SK-MEL-5 (cell line): ENCODE measurements at places on chromosomes 4 and X.

DNA sequence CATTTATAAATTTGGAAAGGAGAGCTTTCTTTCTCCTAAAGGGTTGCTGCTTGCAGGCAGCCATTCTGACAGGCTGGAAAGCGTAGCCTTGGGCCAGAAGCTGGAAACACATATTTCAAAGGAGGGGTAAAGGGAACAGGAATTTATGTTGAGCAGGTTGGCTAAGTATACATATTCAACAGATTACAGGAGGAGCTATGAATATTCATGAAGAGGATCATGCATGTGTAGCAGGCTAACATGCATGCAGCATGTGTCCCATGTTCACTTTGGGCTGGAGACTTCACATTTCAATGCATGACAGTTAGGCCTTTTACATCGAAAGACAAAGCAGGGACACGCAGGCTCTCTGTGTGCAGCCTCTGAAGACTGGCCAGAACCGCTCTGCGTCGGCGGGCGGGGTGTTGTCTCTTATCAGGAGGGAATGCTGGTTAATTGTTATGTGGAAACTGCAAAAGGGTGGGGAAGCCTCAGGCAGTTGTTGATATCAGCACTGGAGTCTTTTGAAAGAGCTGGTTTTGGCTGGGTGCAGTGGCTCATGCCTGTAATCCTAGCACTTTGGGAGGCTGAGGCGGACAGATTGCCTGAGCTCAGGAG is 31.5 kb downstream of the CASP3 start:
- DNase-seq, result no peak

GRCh38 chrX:10783451-10783995 is 163.1 kb upstream of the MID1 start:
- no peak for DNase-seq

DNA sequence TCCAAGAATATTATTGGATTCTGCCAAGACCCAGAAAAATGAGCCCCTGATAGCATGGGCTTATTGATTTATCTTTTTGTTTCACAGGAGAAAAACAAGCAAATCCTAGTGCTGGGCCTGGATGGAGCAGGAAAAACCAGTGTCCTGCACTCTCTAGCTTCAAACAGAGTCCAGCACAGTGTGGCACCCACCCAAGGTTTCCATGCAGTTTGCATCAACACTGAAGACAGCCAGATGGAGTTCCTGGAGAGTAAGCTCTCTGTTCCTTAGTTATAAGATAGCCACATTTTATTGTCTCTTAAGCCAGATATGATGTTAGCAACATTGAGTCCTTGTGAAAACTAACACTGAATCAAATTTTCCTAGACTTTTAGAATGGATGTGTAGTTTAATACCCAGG is 5.5 kb downstream of the ARL9 start:
- DNase-seq, result no peak

DNA sequence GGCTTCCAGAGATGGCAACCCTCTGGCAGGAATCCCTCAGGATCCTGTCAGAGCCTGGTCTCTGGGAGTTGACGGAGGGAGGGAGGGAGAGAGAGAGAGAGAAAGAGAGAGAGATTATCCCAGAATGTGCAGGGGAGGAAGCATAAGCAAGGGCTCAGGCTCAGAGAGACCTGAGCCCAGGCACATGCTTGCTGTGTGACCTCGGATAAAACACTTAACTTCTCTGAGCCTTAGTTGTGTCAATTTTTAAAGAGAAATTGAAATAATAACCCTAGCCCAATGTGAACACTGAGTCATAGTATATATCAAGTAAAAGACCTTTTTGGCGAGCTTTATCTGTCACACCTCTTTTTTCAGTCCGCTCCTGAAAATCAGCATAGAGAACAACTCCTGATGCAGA is 473 bp upstream of the USP51 start:
- DNase-seq, result no peak

GRCh38 chr4:105145156-105145902 is 1.3 kb upstream of the TET2 start:
- DNase-seq, result no peak

GRCh38 chr4:40316333-40316781 is 18.8 kb upstream of the CHRNA9 start:
- DNase-seq, result peak; percentile 60

- no peak for DNase-seq
These were observed 75.6 kb downstream of the REPS2 start for GRCh38 chrX:17021851-17022604.

DNA sequence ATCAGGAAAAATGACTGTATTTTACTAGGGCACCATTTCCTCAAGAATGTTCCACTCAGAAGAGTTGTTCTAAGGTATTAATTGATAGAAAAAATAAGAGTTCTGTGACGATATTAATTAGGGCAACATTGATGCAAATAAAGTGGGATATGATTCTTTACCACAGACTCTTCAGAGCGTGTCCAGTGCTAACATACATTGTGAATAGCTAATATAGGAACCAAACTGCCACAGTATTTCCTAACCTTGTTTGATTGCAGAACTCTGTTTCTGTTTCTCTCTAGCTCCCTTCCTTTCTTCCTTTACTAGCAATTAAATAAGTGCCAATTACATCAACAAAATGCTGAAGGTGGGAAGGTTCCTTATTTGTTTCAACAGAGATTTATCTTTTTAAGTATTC is 154.1 kb upstream of the CPEB2 start:
- DNase-seq, result no peak

DNA sequence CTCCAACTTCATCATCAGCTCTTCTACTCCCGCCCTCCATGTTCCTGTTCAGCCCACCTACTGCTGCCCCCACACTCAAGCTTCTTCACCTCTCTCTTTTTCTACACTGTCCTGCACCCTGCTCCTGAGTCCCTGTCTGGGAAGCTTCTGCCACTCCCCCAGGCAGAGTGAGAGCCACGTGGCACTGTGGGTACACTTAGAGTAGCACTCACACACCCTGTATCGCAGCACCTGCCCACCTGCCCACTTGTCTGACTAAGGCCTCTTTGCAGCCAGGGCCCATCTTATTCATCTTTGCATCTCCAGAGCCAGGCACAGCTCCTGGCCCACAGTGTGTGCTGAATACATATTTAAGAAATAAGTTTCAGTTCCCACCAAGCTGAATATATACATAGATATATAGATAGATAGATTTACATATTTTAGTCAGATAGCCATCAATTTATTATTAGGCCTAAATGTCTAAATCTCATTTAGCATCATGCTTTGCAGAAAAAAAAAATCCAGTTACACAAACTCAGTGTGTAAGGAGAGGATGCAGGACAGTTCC is 24.9 kb downstream of the CCDC149 start:
- DNase-seq, result no peak

GRCh38 chr4:153074486-153074885 is 129.8 kb upstream of the TRIM2 start:
- DNase-seq, result no peak

DNA sequence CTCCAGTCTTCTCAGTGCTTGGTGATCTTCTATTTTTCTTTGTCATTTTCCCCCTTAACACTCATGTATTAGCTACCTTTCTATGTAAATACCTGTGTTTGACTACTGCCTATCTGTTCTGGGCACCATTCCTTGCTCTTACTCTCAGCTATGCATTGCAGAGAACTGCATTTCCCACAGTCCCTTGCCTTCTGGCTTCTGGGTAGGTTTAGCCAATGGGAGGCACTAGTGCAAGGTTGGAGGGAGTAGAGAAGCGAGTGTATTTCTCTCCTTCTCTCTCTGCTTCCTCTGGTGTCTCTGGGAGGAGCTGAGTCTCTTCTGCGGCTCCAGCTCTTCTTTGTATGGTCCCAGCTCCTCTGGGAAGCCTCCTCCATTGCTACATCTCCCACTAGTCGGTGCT is 50.5 kb downstream of the CWH43 start:
- peak; percentile 40 for DNase-seq

- no peak for DNase-seq
These were observed at the start of gene CDS1 for GRCh38 chr4:84582988-84583875. CDS1 (plus strand) TSS chr4:84583127; CDS start chr4:84583402, 275 bp downstream.

GRCh38 chrX:7941390-7942042 is 14.3 kb upstream of the PNPLA4 start:
- peak; percentile 29 for DNase-seq

DNA sequence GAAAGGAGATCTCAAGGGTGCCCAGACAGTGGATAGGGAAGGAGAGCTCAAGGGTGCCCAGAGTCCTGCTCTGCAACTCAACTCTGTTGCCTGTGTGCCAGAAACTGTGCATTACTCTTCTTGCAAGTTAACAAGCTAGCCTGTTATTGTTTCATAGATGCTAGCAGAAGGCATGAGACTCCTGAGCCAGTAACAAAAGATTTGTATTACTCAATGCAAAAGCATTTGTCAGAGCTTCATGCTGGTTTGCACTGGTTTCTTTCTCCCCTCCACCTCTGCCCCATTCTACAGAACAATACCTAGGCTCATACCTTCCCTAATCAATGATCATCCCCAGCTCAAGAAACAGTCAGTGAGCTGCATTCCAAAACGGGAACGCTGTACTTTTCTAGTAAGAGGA is 124.5 kb upstream of the NEIL3 start:
- no peak for DNase-seq

DNA sequence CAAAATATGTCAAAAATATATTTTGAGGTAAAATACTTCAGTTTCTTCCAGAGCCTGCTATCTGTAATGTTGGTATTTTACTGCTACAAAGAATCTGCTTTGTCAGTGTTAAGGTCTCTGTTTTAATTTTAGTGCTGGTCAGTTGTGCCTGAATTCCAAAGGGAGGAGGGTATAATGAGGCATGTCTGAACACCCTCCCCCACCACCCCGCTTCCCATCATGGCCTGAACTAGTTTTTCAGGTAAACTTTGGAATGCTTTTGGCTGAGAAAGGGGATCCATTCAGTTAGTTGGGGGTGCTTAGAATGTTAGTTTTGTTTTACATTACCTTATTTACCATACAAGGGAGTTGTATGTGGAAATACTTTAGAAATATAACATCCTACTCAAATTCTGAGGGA is 158.5 kb downstream of the MID1IP1 start:
- no peak for DNase-seq

DNA sequence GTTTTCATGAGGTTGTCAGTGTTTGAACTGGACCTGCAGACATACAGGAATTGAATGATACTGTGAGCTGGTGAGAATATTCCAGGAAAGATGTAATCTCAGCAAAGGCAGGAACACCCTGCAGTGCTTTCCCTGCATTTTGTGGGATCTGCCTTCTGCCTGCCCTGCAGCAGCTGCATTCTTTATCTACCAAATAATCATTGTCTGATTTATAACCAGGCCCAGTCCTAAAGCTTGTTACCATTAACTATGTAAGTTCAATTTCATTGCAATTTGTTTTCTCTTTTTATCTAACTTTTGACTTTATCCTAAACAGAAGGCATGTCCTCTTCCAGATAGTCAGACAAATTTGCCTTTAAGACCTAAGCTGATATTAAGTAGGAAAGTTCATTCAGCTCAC is 99.8 kb upstream of the NOCT start:
- no peak for DNase-seq

DNA sequence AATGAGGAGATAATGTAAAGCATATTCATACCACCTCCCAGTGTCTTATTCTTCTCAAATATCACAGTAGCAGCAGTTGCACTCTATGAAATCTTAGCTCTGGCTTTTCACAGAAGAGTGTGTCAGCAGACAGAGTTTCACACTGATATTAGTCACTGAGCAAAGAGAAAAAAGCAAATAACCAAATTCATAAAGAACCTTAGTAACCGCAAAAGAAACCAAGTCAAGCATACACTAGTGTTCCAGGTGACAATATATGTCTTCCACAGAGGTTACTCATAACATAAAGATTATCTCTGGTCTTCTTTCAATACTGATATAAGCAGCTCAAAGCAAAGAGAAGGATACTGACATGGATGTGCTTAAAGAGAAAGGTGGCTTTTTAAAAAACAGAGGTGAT is 181.7 kb upstream of the EDNRA start:
- no peak for DNase-seq

DNA sequence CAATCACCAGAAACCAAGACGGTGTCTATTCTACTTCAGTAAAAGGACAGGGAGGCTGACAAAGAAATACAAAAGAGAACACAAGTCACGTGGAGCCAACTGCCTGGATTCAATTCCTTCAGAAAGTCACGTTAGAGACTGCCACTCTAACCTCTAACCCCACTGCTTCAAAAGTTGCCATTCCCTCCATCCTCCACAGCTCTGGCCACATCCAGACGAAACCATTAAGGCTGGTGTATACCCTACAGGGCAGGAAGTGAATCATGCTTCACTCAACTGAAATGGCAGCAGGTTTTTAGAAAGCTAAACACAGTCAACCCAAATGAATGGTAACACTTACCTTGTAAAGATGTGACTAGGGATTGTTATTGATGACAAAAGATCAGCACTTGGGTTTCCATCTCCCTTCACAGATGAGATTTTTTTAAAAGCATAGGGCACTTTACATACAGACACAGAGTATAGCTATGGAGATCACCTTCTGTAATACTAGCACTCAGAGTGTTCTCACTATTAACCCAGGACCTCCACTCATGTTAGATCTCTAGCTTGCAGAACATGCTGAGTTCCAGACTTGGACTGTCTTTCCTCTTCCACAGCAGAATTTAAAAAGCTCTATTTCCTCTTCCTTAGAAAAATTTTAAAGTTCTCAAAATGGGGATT is 37.4 kb downstream of the MAML3 start:
- DNase-seq, result peak; percentile 51

DNA sequence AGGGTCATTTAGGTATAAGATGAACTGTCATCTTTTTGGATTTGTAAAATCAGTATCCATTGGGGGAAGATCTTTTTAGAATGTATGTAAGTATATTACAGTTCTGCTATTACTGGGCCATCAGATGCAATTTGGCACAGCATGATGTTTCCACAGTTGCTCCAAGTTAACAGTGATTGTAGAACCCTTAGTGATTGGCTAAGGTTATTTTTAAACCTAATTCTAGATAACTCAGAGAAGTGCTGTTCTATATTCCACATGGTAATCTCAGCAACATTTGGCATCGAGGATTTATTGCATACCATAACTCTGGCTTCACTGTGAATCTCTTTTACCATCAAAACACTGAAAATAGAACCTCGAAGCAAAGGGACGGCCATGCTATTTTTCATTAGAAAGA is 215.7 kb upstream of the HAND2 start:
- DNase-seq, result no peak

DNA sequence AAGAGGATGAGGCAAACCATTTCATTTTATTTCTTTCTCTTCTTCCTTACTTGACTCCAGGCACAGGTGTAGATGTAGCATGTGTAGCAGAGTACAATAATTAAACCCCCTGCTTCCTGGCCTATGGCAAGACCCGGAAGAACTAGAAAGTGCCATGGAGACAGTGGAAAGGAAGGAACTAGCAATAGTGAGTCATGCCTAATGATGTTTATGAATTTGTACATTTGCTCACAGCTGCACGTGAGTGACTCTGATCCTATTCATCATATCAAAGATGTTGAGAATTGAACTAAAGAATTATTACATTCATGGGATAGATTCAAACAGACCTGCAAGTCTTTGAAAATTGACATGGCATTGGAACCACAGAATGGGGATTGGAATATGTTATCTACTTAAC is 2233.9 kb upstream of the TENM3 start:
- DNase-seq, result no peak

GRCh38 chr4:45621971-45622370 is 501.9 kb downstream of the GABRG1 start:
- DNase-seq, result peak; percentile 40

DNA sequence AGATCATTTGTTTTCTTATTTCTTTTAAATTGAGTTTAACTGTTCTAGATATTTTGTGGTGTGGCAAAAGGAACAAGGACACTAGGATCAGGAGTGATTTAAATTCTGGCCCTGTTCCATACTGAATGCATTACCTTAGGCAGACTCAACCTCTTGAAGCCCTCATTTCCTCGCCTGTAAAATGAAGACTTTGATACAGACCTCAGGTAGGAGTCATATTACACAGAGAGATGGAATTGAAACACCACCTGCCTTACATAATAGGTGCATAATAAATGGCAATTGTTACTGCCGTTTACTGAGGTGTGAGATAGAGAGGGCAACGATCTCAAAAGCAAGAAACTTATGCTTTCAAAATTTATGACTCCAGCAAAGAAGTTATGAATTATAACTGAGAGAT is 28.2 kb upstream of the RASSF6 start:
- no peak for DNase-seq
